ENCODE measurements at places on chromosomes 4 and X.

DNA sequence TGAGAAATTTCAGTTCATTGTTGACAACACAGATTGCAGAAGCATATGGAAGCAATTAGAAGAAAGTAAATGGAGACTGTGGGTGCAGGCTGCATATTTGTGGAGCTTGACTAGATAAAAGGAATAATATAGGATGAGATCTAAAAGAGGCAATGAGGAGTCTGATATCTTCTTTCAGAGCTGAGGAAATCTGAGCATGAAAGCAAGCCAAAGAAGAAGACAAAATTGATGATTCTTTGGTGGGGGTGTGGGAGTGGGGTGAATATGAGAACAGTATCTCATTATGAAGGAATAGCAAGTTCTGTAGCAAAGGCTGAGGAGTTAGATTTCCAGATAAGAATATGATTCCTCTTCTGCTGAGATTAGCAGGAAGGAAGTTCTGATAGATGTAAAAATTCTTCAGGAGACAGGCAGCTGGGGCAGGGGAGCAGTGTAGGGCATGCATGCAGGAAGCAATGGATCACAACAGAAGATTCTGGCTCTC, 6.1 kb upstream of the PDHA2 start:
- no peak for DNase-seq

- no peak for DNase-seq
These were observed at the start of gene MYOZ2 for GRCh38 chr4:119135721-119136121. Gene MYOZ2, plus strand, starts transcription at chr4:119135832. Its CDS starts 694 bp downstream, at chr4:119136526.

DNA sequence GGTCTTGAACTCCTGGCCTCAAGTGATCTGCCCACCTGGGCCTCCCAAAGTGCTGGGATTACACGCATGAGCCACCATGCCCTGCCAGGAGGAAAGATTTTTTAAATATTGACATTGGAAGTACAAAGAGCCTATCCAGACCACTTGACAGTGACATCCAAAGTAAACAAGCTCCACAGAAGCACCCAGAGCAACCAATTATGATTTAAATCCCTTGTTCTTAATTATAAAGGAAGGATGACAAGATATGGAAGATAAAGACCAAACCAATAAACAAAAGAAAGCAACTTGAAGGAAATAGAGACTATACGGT, 27.7 kb upstream of the RPL34 start:
- no peak for DNase-seq

- no peak for DNase-seq
These were observed 5.5 kb upstream of the STK26 start for GRCh38 chrX:132017431-132018185.

GRCh38 chrX:44344194-44344593, 722 bp upstream of the EFHC2 start:
- peak; percentile 71 for DNase-seq

DNA sequence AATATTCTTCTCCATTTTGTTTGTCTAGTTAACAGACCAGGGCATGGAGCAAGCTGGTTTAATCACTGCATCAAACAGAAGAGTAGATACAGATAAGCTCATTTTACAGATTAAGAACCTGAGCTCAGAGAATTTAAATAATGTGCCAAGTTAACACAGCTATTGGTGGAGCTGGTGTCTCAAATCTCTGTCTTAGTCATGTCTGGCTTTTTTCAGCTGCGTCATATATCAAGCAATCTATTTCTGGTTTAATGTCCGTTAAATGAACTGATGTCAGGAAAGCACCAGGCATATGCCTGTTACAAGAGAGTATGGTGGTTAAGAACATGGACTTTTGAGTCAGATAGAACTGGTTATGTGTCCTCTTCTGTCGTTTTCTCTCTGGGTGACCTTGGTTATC, 79.8 kb upstream of the ADGRA3 start:
- DNase-seq = no peak

GRCh38 chrX:48045410-48046311, 25.8 kb downstream of the ZNF630 start:
- DNase-seq = no peak

DNA sequence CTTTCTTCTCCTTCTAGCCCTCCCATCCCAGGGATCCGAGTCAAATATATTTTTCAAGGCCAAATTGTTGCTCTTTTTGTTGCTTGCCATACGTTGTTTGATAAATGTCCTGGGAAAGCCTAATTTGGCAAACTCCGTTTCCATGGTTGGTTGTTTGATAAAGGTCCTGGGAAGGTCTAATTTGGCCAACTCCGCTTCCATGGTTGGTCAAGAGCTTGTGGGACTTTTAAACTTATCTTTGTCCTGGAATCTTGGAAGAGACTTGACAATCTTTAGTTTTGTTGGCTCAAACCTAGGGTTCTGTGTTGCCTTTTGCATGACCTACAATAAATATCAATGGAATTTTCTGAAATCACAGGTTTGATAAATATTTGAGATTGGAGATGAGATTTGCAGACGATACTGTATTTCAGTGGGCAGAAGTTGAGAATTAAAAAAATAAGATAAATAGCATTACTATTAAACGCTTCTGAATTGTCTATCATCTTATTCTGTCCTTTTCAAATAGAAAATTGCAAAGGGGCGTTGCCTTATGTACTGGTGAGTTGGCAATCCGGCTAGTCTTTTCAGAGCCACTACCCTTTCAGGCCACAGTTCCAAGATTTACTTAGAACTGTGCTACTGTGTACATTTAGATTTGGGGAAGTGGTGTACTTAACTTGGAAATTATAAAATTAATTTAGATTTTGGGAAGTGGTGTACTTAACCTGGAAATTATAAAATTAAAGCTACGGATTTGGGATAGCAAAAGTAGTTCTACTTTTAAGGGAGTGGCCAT, 804 bp downstream of the OSTC start:
- no peak for DNase-seq

- DNase-seq = peak; percentile 27
These were observed 35.4 kb downstream of the CEP44 start for GRCh38 chr4:174318829-174319764.

GRCh38 chr4:64361399-64361740, 47.9 kb downstream of the TECRL start:
- DNase-seq = no peak

DNA sequence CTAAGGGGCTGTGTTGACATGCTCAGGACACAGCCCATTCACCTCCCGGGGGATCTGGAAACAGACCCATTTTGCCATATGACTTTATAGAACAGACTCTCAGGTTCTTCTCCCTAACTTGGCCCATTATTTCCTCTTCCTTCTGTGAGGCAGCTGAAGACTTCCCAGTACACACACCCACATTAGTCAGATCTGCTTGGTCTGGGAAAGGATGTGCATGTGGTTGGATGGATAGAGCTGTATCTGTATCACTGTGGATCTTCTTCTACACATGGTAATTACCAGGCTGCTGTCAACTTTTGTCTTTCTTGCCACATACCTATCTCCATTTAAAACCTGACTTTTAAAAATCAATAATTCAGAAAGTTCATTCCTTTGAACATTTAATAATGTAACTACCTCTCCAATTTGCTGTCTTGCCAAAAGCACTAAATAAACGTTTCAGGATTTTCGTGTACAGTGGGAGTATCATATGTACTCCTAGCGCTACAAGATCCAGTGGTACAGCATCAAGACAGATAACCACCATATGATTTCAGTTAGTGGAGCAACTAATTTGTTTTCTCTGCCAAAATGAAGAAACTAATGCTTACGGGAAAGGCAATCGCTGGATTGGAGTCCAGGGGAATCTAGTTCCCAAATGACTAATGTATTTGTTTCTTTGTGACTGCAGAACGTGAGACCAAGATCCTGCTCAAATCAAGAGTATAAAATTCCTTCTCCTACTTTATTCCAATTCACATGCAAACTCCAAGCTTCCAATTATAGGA, 134.1 kb upstream of the MAP3K15 start:
- DNase-seq = no peak

DNA sequence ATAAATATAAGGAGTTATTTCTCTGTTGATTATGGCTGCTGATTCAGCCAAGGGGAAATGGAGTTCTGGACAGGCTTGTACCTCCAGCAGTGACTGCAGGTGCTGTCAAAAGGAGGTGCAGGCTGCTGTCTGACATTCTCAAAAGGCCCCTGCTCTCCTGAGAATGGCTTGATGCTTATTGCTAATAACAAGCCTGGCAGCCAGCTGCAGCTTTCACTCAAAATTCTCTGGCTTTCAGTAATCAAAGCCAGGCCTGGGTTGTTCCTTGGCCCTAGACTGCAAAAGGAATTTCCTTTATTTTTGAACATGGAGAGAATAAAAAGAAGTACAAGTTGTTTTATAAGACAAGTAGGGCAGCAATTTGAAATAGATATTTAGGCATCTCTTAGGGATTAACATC, 575.9 kb downstream of the MID1IP1 start:
- no peak for DNase-seq

DNA sequence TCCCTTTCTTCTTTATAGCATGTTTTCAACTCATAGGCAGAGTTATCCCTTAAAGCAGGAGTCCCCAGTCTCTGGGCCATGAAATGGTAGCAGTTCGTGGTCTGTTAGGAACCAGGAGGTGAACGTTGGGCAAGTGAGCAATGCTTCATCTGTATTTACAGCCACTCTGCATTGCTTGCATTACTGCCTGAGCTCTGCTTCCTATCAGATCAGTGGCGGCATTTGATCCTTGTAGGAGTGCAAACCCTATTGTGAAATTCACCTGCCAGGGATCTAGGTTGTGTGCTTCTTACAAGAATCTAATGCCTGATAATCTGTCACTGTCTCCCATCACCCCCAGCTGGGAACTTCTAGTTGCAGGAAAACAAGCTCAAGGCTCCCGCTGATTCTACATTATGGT, 39.8 kb downstream of the DTHD1 start:
- DNase-seq = no peak

DNA sequence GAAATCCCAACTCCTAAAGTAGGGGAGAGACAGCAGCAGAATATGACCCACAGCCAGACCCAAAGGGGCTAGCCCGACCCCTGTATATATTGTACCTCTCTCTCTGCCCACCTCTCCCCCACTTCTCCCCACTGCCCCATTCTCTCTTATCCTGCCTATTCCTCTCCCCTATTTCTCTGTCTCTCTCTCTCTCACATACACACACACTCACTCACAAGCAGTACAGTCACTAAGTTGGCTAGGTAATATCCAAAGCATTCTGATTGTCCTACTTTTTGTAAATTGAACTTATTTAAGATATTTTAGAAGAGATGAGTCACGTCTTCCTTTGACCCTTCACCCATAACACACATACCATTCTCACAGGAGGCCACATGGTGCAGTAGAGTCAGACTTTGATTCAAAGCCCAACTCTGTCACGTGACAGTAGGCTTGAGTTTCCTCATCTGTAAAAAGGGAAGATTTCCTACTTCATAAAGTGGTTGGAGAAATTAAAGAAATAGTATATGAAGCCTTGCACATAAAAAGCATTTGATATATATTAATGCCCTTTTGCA, 29.5 kb downstream of the SRPX2 start:
- no peak for DNase-seq

GRCh38 chr4:147289181-147289580, 191.7 kb upstream of the EDNRA start:
- no peak for DNase-seq

- no peak for DNase-seq
These were observed 31.6 kb upstream of the MAML3 start for GRCh38 chr4:140185412-140186081.

DNA sequence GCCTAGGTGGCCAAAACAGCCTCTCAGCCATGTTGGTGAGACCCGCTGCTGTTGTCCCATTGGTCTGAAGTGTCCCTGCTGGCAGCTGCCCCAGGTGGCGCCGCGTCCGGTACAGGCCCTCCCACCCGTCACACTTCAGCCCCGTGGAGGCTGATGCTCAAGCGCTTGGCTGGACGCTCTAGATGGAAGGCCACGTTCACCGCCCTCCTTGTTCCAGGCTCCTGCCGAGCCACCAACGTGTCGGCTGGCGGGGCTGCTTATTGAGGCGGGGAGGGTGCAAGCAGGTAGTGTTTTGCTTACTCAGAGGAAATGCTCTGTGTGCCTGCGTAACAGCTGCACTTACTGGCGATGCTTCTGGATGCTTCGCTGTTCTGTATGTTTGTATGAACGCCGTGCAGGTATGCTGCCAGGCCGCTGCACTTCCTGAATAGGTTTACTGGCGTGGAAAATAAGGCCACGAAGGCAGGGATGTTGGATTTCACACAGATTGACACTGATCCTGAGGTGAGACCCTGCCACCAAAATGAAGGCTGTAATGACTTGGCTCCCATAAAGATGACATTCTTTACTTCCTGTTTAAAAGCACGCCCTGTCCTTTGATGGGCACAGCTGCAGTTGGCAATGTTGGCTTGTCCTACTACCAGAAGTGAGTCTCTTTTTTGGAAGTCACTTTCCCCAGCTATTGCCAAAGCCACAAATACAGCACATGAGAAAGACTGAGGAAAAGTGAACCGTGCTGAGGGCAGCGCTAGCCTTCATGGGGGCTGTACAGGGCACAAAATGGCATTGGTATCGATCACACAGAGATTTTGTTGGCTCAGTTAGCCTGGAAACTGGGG, 21.0 kb upstream of the CLCN4 start:
- no peak for DNase-seq

Data from activated CD4-positive, alpha-beta T cell treated with anti-CD3 and anti-CD28 coated beads, Interleukin-2, amount 10 ng/mL, durations not matched to agents 7 days and 5 days (primary cell).